ENCODE measurements at places on chromosomes 3 and 15. TPM values are rescaled to one million over a fixed set of nuclear protein-coding genes. Genes with fewer than 3 reads are reported as not detected.
A peak's percentile ranks its signal among the peaks of the same experiment; 100 is the strongest.

GRCh38 chr3:10666621-10667020, 149.4 kb upstream of the SLC6A11 start:
- no peak overlapping the region for H3K4me3 ChIP-seq
- no peaks in the 10 kb centered on the region for H3K27me3 ChIP-seq
- no peak for DNase-seq
- H3K36me3 ChIP-seq, result no peaks in the 10 kb centered on the region

- no peak overlapping the region for H3K27ac ChIP-seq
- H3K27me3 ChIP-seq, result no peaks in the 10 kb centered on the region
- no peaks in the 10 kb centered on the region for H3K36me3 ChIP-seq
- H3K4me1 ChIP-seq, result no peaks in the 10 kb centered on the region
- no peak overlapping the region for H3K4me3 ChIP-seq
- no peak for DNase-seq
Measured at GRCh38 chr3:191399918-191400317, 61.0 kb upstream of the PYDC2 start.

DNA sequence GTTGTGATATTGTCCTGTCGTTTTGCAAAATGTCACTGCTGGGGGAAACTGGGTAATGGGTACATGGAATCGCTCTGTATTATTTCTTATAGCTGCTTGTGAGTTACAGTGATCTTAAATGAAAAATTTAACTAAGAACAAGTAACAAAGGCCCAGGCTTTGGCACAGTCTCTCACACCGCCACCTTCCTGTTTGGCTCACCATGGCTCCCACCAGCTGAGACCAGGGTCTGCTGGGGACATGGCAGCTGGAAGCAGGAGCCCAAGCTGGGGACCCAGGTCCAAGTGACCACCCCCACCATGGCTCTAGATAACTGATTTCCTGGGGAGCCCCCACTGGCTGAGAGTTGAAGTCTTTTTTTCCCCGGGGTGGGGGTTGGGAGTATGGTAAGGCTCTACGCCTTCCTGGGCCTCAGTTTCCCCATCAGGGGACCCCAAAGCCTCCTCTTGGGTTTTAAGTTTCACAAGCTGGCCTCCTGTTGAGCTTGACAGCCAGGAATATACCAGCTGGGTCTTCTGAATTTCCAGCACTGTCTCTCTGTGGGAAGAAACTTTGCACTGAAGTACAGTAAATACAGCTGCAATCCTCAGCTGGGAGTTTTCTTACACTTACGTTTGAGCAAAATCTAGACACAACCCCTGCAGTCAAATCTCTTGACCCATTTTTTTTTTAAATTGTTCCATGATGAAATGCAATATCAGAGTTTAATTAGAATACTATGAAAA, 26.1 kb downstream of the ABTB1 start:
- H3K27me3 ChIP-seq, result no peaks in the 10 kb centered on the region
- H3K27ac ChIP-seq, result peak overlapping the region; percentile 89
- no peaks in the 10 kb centered on the region for H3K4me1 ChIP-seq
- H3K36me3 ChIP-seq, result no peaks in the 10 kb centered on the region

DNA sequence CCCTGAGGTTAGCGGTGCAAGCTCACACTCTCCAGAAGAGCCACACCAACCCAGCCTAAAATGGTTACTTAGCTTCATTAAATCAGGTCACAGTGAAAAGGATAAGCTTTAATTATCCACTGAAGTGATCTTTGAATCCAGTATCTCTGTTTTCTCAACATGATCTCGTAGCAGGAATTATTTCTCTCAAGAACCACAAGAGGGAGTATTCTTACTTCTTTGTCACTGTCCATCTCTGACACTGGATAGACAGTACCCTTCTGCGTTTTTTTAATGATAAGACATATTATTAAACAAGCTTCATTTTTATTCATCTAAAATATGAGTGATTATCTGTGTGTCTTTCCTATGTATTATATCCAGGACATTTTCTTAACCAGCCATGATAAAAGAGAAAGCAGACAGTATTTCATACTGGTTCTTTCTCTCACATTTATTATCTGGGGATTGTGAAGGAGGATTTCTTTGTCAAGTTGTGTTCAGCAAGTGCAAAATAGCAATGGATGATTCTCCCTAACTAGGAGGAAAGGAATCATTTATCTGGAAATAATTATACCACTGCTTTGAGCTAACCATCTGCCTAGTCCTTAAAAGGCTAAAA, 105.4 kb upstream of the CCDC54 start:
- no peaks in the 10 kb centered on the region for H3K36me3 ChIP-seq
- H3K27me3 ChIP-seq, result no peaks in the 10 kb centered on the region
- H3K4me1 ChIP-seq, result no peaks in the 10 kb centered on the region
- H3K4me3 ChIP-seq, result no peak overlapping the region

DNA sequence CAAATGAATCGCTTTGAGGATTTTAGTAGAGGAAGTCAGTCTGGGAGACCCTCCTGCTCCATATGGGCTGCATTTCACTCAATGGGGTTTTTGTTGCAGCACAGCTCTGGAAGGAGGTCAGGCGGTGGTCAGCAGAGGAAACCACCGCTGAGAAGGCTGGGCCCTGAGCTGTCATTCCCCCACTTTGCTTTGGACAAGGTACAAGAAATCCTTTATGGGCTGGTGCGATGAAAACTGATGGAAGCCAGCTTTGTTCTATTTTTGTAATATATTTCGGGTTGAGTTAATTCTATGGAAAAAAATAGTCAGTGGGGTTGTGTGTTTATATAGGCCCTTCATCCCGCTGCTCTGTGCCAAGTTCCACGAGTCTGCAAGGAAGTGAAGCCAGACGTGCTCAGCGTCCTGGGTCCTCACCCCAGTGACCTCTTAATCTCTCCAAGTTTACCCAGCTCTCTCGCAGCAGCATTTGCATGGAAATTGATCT, 157.1 kb upstream of the TMC3 start:
- no peak overlapping the region for H3K4me3 ChIP-seq
- no peaks in the 10 kb centered on the region for H3K36me3 ChIP-seq
- H3K27ac ChIP-seq, result no peak overlapping the region
- H3K4me1 ChIP-seq, result no peaks in the 10 kb centered on the region

DNA sequence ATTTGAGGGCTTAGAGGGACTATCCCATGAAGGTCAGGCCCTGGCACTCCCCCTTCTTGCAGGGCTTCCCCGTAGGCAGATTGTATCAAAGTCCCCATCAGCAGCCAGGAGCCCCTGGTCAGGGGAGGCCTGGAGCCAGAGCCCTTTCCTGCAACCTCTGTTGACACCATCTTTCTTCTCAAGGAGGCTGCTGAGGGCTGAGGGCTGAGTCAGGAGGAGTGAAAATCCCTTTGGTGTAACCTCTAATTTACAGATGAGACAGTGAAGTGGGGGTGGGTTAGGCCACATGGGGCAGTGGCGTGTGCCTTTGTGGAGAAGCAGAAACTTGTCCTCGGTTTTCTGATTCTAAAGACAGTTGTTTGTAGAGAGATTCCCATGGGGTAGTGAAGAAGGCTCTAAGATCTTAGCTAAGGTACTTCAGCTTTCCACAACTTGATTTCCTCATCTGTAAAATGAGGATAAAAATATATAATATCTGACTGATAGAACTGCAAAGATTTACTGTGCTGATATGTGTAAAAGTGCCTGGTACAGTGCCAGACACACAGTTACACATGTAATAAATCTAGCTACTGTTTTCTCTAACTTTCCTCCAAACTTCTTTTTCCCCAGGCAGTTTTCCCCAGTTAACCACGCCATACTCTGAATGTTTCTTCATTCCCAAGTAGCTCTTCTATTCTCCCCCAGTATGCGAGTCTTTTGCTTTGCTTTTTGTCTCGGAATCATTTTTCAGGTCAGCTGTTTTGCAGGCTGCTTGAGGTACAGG, 249.4 kb upstream of the TPM1 start:
- H3K36me3 ChIP-seq, result peaks cover 18% of the 10 kb centered on the region
- no peak overlapping the region for H3K4me3 ChIP-seq
- no peak for DNase-seq
- no peaks in the 10 kb centered on the region for H3K4me1 ChIP-seq

Gene PLS1
- 661 TPM for total RNA-seq

Data from Peyer's patch (tissue), 4 donors.